H1 (cell line): ENCODE measurements at places on chromosomes 7 and 10. TPM values are rescaled to one million over a fixed set of nuclear protein-coding genes. Genes with fewer than 3 reads are reported as not detected.

SRGN gene
- total RNA-seq = not detected in 2 replicates

PDZD7 gene
- 0.88 and 1.1 TPM in 2 replicates for total RNA-seq

DOCK4 gene
- 23.6 and 26.9 TPM in 2 replicates for total RNA-seq

DNA sequence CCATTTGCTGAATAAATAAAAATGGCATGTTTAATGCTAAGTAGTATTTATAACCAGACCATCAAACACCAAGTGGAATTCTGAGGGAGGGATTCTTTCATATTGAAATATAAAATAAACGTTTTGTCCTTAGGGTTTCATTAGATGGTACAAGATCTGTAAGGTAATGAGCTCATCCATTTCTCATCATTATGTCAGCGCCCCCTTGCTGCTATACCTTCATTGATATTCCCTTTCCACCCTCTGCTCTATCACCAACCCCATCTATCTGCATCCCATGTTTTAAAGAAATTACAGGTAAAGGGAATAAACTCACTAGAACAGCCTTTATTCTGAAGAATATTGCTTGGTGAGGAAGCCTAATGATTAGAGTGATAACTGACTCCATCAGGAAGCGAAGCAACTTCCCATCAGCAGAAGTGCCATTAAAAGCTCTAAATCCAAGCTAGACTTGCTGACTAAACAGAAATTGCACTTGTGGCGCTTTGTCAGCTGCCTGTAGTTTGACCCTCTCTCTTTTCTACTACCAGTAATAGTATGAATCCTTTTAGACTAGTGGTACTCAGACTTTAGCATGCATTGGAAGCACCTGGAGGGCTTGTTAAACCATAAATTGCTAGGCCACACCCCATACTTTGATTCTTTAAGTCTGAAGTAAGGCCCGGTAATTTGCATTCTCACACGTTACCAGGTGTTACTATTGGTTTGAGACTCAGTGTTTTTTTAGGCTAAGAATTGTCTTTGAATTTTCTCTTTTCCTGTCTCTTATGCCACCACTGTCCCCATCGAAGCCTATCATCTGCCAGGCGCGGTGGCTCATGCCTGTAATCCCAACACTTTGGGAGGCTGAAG is 27.5 kb downstream of the ADD3 start:
- no peaks in the 10 kb centered on the region for H3K36me3 ChIP-seq
- no peak for DNase-seq
- no peak overlapping the region for H3K27ac ChIP-seq
- H3K4me1 ChIP-seq = no peaks in the 10 kb centered on the region
- H3K4me3 ChIP-seq = no peak overlapping the region
- no peaks in the 10 kb centered on the region for H3K27me3 ChIP-seq

- no peaks in the 10 kb centered on the region for H3K27me3 ChIP-seq
- peaks cover 85% of the 10 kb centered on the region for H3K36me3 ChIP-seq
- H3K4me1 ChIP-seq = no peaks in the 10 kb centered on the region
- DNase-seq = no peak
- H3K27ac ChIP-seq = no peak overlapping the region
These were observed 16.0 kb downstream of the NANOS1 start for GRCh38 chr10:119045561-119045960.

DNA sequence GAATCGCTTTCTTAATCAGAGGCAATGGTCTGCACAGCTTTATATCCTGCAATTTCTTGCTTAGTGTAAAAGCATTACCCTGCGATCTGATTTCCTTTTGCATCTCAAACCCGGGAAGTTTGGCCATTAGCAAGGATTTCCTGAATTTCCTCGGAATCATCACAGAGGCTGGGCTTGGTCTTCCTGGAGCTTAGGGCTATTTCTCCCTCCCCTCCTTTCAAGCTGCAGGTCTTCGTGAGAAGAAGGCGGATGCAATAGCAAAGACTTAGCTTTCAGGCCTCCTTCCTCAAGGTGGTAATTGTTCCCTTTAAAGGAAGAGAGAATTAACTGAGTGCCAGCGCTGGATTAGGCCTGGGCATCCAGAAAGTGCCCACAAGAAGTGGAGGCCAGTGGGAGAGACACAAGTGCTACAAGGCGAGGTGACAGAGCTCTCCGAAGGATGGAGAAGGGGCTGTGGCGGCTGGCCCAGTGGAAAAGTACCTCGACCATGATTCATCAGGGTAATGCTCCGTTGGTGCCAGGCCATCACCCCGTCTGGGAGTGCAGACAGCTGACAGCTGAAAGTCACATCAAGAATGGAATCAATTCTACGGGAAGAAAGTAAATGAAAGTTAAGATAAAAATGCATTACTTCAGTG is 4.0 kb upstream of the ARMS2 start:
- no peak overlapping the region for H3K27ac ChIP-seq
- no peaks in the 10 kb centered on the region for H3K27me3 ChIP-seq
- no peak overlapping the region for H3K4me3 ChIP-seq
- DNase-seq = no peak

GRCh38 chr7:68224041-68224741 is 1227.6 kb downstream of the TYW1 start:
- H3K4me3 ChIP-seq = no peak overlapping the region
- peaks cover 8% of the 10 kb centered on the region for H3K4me1 ChIP-seq
- H3K27me3 ChIP-seq = no peaks in the 10 kb centered on the region

- H3K36me3 ChIP-seq = no peaks in the 10 kb centered on the region
- no peak overlapping the region for H3K4me3 ChIP-seq
- DNase-seq = no peak
- no peak overlapping the region for H3K27ac ChIP-seq
These were observed 661.2 kb downstream of the AUTS2 start for GRCh38 chr7:70259502-70259901.

- no peak overlapping the region for H3K4me3 ChIP-seq
- no peak for DNase-seq
- no peak overlapping the region for H3K27ac ChIP-seq
These were observed 2.1 kb downstream of the PDK4 start for GRCh38 chr7:95594185-95594584.

GRCh38 chr7:113158756-113159155 is 40.4 kb upstream of the SMIM30 start:
- H3K36me3 ChIP-seq = no peaks in the 10 kb centered on the region
- no peak overlapping the region for H3K27ac ChIP-seq
- H3K27me3 ChIP-seq = no peaks in the 10 kb centered on the region
- DNase-seq = no peak
- H3K4me3 ChIP-seq = no peak overlapping the region
- H3K4me1 ChIP-seq = no peaks in the 10 kb centered on the region

DNA sequence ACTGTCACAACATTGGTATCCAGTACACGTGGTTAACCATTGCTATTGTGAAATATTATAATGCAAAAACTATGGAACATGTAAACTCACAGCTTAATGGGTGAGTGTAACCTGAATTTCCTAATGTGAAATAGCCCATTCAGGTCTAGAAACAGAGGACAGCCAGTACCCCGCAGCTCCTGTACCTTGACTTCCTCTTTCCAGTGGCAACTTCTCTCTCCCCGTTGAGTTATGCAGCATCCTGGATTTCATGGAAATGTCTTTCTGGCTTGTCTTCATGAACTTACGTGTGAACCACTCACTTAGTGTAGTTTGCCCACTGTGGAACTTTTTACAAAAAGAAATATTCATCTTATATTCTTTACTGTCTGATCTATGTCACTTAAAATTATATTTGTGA is 384.4 kb downstream of the DPP6 start:
- H3K4me1 ChIP-seq = no peaks in the 10 kb centered on the region
- no peak overlapping the region for H3K4me3 ChIP-seq
- H3K27ac ChIP-seq = no peak overlapping the region
- DNase-seq = no peak
- no peaks in the 10 kb centered on the region for H3K27me3 ChIP-seq
- no peaks in the 10 kb centered on the region for H3K36me3 ChIP-seq

DNA sequence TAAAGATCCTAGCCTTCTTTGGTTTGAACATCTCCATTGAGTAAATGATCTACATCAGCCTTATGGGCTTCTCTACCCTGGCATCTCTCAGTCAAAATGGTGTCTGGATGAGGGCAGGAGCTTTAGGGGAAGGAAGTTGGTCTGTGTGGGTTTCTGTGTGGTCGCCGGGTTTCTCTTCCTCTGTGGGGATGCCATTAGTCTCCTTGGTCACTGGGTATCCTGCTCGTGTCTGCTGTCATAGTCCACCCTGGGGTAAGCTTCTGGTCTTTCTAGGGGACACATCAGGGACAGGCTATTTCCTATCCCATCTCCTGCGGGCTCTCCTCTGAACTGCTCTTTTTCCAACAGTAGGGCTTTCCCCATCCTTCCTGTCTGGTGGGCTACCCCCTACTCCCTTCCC is 150.3 kb upstream of the NPY start:
- no peaks in the 10 kb centered on the region for H3K27me3 ChIP-seq
- no peak overlapping the region for H3K27ac ChIP-seq
- no peak for DNase-seq
- no peaks in the 10 kb centered on the region for H3K4me1 ChIP-seq
